T-helper 1 cell (primary cell): ENCODE measurements at places on chromosomes 4 and X.

- no peak for DNase-seq
Observed at GRCh38 chrX:96379951-96380350, 304.7 kb upstream of the DIAPH2 start.

DNA sequence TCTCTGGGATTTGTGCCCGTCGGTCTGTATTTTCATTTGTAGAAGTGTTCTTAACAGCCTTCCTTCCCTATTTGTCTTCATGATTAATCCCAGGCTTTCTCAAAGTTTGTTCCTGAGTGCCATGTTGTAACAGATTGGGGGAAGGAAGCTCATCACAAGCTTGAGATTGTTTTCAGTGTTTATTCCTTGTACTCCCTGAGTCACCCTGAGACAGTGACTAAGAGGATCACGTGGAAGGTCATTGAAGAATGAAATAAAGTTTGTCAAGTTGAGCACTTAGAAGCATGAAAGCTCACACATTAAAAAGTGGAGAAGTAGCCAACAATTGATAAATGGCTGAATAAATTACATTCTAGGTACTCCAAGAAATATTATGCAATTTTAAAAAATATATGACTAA, 153.5 kb upstream of the FAM241A start:
- DNase-seq: no peak

- no peak for DNase-seq
Observed at GRCh38 chrX:12378253-12378652, 240.0 kb downstream of the FRMPD4 start.

GRCh38 chr4:20554134-20554533, 146.1 kb upstream of the PACRGL start:
- DNase-seq: no peak

DNA sequence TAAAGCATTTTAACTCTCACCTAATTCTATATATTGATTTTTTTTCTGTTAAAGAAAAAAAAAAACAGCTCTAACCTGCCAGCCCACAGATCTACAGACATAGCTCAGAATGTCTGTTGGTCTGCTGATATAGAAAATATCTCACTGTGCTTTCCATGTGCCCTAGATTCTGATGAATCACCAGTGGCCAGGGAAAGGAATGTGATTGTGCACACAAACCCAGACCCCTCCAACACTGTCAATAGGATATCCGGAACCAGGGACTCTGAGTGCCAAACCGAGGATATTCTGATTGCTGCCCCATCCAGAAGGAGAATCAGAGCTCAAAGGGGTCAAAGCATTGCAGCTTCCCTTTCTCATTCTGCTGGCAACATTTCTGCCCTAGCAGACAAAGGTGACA, 12.1 kb upstream of the SCML1 start:
- no peak for DNase-seq

- no peak for DNase-seq
Observed at GRCh38 chr4:140078366-140078765, 75.6 kb downstream of the MAML3 start.
